NCI-H510A treated with DMSO at 0.1 percent for 48 hours (cell line): ENCODE measurements at places on chromosomes 2 and 18.
A peak's percentile ranks its signal among the peaks of the same experiment; 100 is the strongest.

- no peak for DNase-seq
These were observed 22.9 kb upstream of the SANBR start for GRCh38 chr2:61042807-61043206.

DNA sequence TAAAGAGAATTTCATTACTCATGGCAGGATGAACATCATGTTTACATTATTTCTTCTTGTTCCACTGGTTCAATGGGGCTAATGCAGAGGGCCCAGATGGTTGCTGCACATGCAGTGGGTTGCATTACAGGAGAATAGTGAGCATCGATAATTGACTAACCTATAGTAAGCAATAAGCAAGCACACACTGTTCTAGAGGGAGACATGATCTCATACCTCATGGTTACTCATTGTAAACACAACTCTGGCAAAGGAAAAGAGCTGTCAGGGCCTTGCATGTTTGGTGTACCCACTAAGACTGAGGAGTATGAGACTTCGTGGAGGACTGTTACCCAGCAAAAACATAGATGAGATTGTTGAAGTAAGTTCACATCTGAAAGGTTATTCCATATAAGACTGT lies 885.6 kb upstream of the VRK2 start:
- DNase-seq = no peak

DNA sequence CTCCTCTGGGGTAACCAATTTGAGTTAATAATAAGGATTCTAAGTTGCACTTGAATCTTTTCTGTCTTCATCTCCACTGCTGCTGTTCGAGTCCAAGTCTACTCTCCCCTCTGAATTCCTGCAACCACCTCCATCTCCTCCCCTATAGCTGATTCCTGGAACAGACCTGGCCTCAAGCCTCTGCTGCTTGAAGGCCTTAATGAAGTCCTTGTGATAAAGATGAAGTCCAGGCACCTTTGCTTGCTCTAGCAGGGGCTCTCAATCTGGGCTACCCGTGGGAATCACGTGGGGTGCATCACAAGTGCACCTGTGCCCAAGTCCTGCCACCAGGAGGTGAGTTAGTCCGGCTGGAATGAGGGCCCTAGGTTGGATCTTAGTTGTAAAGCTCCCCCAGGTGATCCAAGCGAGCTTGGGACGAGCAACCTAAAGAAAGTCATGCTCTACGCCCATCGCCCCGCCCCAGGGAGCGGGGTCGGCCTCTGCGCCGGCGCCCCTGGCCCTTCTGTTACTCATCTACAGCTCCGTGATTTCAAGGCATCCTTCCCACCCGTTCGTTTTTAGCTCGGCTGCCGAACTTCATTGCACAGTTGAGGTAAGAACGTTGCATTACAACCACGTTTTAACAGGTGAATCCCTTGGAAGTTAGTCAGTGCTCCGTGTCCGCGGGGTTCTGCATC lies 905 bp upstream of the IAH1 start:
- DNase-seq = no peak

GRCh38 chr2:120465012-120465700 lies 119.2 kb downstream of the INHBB start:
- DNase-seq = no peak

- peak; percentile 83 for DNase-seq
These were observed 6.1 kb downstream of the CHMP1B start for GRCh38 chr18:11857177-11857887.

GRCh38 chr2:30231212-30231995 lies at the start of gene LBH:
Gene LBH (plus strand): TSS chr2:30231534. CDS start chr2:30231739, 205 bp downstream.
- peak; percentile 19 for DNase-seq

GRCh38 chr18:9726175-9726574 lies 18.1 kb downstream of the RAB31 start:
- no peak for DNase-seq

DNA sequence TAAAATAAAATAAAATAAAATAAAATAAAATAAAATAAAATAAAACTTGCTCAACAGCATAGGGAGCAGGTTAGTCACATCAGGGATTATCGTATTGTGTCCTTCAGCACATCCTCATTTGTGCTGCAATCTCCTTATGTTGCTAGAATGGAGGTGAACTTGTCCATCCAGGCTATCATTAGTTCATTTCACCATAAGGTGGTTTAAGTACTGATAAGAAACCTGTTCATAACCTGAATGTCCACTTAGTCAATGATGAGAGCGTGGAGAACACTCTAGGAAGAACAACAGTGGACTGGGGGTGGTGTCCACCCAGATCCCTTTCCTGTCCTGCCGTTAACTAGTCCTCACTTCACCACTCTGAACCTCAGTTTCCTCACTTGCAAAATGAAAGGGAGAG lies 21.9 kb downstream of the DHRS9 start:
- no peak for DNase-seq

DNA sequence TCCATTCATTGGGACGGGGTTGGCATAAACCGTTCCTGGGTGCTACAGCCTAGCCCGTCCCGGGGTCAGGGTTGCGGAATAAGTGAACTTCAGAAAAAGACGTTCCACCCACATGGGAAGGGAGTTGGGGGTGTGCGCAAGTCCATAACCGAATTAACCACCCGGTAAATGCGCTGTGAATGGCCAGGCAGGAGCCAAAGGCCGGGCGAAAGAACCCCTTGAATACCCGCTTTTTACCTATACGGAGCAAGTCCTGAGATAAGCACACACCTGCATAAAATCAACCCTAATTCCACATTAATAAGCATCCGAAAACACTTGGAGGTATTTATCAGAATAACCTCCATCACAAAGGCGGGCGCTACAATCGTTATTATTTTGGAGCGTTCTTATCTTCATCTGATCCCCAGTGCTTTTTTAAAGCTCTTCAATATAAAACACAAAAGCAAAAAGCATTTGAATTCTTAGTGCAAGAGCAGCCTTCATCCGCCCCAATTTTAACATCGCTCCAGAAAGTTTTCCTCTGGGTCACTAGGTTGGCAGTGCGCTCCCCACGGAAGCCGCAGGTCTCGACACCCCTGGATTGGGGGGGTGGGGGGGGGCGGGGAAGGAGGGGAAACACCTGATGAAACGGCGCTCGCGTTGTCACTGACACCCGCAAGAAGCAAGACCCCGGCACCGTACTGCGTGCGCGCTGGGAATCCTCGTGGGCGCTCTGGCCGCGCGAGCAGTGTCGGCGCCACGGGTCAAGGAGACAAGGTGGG lies 1.2 kb downstream of the SATB2 start:
- DNase-seq = no peak

GRCh38 chr2:220057916-220058315 lies 430.5 kb downstream of the SLC4A3 start:
- no peak for DNase-seq

DNA sequence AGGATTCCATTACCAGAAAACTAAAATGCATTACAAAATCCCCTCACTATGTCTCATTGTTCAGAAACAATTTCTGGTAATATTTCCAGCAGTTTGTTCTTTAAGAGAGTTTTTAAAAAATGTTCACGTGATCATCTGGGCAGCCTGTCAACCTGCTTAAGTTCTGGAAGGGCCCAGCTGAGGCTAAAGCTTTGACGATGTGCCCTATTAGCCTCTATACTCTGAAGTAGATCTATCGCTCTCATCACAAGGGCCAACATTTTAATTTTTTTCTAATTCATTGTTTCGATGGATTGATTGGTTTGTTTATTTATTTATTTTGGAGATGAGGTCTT lies 205.8 kb downstream of the PRKCE start:
- no peak for DNase-seq

DNA sequence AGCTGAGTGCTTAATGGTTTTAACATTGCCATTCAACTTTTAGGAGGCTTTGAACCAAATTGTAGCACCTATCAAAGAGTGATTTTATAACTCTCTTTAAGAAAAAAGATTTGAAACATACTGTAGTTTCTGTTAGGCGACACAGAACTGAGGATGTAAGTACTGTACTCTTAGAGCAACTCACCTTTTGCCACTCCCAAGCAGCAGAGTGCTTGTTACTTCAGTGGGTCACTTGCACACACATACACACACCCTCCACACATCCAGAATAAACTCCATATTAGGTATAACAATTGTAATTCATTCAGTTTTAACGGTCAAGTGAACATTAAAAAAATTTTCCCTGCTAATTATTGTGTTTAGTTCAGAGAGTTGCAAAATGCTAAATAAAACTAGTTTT lies 118.3 kb downstream of the CAMKMT start:
- DNase-seq = no peak

- no peak for DNase-seq
These were observed 58.5 kb downstream of the PTRHD1 start for GRCh38 chr2:24734741-24735140.

DNA sequence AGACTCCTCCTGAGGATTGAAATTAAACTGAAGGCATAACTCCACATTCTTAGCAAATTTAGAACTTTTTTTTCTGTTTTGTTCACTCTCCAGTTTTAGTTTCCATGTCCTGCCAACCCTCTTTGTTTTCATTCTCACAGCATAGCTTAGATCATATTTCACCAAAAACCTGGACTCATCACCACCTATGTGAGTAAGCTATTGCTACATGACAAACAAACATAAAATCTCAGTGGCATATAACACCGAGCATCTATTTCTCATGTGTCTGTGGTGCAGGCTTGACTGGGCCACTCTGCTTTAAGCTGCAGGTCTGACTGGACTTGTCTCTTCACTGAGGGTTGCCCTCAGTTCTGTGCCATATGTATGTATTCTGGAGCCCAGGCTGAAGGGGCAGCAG lies 385.2 kb downstream of the ARHGAP15 start:
- DNase-seq = no peak

- DNase-seq = no peak
These were observed 20.5 kb downstream of the FRZB start for GRCh38 chr2:182845794-182846417.

DNA sequence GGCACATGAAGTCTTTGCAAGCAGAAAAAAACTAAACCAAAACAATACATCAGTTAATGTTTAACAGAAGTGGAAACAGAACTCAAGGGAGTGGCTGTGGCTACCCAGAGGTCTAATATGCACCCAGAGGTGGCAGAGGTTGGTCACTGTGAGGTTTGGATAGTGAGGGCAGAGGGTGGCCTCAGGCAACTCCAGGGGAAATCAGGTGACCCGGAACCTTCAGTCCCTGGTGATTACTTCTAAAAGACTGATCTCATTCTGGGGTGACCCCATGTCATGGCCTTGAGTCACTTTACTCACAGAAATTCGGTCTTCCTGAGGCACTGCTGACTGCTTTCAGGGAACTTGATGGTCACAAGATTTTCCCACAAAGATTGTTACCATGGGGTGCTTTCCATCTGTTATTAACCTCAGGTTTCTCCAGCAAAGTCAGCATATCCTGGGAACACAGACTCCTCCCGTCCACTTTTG lies 99.4 kb downstream of the TMEM17 start:
- DNase-seq = no peak

GRCh38 chr2:47028846-47029560 lies 113.4 kb upstream of the MCFD2 start:
- peak; percentile 66 for DNase-seq

DNA sequence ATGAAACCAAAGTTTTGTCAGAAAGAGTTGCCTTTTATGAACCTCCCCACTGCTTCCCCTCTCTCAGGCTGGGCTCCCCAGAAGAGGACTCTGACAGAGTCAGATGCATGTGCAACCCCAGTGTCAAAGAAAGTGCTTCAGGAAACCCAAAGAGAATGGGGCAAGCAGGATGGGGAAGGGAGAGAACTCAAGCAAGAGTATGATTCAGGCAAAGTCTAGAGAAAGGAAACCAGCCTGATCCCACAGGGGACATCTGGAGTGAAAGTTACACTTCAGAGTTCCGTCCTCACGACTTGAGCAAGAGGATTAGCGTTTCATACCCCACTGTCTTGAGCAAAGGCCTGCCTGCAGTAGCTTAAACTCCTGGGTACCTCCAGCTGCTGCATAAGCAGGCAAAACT lies 51.8 kb upstream of the EPC2 start:
- DNase-seq = no peak

GRCh38 chr2:5777131-5777535 lies 84.9 kb downstream of the SOX11 start:
- DNase-seq = no peak

- no peak for DNase-seq
These were observed 946.6 kb downstream of the DPP10 start for GRCh38 chr2:115389024-115389423.

DNA sequence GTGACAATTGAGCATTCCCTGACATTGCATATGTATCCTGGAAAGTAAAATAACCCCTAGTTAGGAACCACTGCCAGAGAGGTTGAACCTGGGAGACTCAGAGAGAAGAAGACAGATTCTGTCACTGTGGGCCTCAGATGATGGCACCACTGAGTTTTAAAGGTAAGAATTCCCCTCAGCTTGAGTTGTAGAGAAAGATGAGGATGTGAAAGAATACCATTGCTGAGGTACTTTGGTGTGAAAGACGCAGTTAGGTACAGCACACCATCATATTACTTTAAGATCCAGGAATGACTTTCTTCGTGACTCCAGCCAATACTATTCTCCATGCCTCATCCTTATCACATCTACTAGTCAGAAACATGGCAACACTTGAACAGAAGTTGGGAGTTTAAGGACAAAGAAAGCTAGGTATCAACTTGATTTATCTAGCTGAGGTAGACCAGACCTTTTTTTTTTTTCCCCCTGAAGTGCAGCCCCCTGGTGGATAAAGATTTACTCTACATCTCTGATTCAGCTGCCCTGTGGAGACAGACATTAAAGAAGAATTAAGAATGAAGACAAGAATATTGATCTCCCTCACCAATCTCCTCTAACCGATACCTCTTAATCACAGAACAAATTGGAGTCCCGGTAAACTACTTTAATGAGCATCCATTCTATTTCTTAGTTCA lies 630.5 kb upstream of the FANCL start:
- DNase-seq = no peak

GRCh38 chr18:13501891-13502290 lies 224.5 kb downstream of the FAM210A start:
- DNase-seq = no peak

DNA sequence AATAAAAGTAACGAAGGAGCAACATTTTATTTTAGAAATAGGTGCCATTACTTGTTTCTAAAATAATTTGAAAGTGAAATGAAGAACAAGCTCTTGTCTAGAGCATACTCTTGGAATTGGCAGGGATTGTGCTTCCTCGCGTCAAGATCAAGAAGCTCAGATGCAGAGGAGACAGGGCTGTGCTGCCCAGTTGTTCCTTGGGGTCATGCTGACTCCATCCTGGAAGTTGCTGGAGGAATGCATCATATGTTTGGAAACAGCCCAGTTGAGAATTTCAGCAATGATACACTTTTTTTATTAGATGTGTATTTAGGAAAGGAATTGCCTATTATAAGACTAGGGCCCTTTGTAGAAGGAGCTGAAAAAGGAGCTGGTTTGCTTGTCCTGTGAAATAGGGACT lies 17.2 kb downstream of the LTBP1 start:
- DNase-seq = no peak

- no peak for DNase-seq
These were observed 294.8 kb downstream of the PTGR3 start for GRCh38 chr18:74914052-74914591.
